ENCODE measurements at places on chromosomes 6 and 20.

DNA sequence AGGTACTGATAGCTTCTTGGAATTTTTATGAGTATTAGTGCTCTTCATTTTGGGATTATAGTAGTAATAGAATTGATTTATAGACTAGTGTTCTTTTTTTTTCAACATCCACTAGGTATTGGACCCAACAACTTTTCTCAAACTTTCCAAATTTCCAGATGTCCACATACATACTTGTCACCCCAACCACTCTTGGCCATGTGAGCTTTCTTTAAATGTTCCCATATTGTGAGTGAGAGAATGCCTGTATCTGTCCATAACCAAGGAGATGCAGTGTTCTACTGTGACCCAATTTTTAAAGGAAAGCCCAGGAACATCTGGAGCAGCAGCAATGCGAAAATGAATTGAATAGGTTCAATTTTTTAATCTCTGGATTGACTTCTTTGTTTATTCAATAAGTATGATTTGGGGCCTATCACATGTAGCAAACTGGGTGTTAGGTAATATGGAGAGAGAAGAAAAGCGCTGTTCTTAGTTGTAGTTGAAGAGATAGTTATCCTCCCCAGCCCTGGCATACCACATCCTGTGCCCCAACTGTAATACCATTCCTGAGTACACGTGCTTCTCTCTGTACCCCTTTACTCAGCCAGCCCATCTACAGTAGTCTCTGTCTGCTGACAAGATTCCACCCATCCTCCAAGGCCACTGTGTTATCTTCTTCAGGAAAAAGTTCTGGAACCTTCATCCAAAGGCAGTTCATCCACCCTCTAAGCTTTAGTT is 116.8 kb upstream of the SUPT3H start:
- no peak for DNase-seq

GRCh38 chr6:155974811-155975323 is 519.2 kb upstream of the NOX3 start:
- DNase-seq, result no peak

GRCh38 chr20:23404196-23404595 is 17.1 kb downstream of the NAPB start:
- peak; percentile 50 for DNase-seq

GRCh38 chr6:168619560-168620314 is 178.8 kb downstream of the SMOC2 start:
- no peak for DNase-seq

GRCh38 chr6:155520078-155520477 is 64.4 kb upstream of the NOX3 start:
- DNase-seq, result no peak

DNA sequence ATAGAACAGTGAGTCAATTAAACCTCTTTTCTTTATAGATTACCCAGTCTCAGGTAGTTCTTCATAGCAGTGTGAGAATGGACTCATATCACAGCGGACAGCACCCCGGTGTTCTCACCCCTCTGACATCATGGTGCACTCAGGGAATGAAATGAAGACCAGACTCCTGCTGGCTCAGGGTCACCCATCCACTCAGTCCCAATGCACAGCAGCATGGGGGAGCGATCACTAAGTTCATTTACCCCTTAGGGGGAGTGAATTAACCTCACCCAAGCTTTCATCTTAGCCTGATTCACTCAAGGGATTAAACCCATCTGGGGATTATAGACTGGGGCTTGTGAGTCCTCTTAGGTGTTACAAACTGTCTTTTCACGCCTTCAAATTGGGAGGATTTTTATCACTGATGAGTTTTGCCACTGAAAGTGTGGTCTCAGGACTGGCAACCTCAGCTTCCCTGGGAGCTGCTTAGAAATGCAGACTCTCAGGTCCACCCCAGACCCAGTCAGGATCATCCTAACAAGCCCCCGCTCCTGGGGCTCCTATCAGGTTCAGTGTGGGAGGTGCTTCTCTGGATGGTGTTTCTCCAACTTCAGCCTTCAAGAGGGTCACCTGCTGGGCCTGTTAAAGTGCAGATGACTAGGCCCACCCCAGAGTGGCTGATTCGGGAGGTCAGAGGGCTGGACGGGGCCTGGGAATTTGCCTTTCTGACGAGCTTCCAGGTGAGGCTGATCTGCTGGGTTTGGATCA is 44.3 kb upstream of the FRMD1 start:
- no peak for DNase-seq

GRCh38 chr20:9903048-9903655 is 64.3 kb upstream of the PAK5 start:
- no peak for DNase-seq

DNA sequence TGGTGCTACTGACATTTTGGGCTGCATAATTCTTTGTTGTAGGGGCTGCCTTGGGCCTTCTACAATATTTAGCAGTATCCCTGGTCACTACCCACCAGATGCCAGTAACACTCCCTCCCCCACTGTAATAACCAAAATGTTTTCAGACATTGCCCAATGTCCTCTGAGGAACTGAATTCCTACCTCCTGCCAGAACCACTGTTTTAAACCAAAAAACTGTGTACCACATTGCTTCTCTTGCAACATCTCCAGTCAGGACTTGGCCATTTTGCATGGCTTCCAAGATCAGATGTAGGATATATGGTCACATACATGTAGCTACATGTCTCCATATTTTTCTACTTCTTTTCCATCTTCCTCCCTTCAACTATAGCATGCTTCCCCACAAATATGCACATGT is 97.4 kb upstream of the IFNGR1 start:
- DNase-seq, result no peak

GRCh38 chr20:12217382-12217781 is 299.7 kb downstream of the BTBD3 start:
- no peak for DNase-seq

- no peak for DNase-seq
Observed at GRCh38 chr6:20200761-20201630, 11.3 kb downstream of the MBOAT1 start.

DNA sequence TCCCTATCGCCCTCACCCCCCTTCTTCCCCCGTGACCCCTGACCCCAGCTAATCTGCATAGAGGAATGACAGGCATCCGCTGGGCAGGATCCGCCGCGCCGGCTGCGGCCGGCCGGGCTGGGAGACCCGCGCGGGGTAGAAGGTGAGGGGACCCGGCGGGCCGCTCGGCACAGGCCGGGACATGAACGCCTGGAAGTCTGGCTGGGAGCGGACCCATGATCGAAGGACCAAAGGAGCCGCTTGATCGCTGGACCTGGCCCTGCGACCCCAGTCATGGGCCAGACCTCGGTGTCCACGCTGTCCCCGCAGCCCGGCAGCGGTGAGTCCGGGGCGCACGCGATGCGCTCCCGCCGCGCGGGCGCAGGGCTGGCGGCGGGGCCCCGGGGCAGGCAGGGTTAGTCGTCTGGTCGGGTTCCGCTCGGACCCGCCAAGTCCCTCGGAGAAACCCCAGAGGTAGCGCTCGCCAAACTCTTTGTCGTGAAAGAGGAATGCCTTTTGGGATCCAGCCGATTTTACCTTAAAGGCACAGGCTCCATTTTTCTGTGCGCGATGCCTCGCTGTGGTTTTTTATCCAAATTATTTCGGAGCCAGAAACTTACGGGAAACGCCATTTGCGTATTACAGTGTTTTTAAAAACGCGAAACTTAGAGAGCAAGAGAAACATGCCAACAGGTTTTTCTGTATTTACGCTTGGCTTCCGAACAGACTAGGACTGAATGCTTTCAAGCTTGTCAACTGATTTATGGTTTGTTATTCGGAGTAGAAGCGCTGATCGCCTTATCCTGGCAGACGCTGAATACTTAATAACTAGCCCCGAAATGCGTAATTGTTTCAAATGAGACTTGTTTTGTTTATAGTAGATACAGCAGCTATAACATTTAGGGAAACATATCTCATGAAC is at the start of gene PHACTR2:
Gene PHACTR2 (plus strand): TSS at position 75 of the 901 bp plus-strand sequence. CDS start 199 bp downstream, at position 274.
- DNase-seq, result peak; percentile 79

GRCh38 chr6:164021589-164022250 is 607.2 kb downstream of the QKI start:
- no peak for DNase-seq

DNA sequence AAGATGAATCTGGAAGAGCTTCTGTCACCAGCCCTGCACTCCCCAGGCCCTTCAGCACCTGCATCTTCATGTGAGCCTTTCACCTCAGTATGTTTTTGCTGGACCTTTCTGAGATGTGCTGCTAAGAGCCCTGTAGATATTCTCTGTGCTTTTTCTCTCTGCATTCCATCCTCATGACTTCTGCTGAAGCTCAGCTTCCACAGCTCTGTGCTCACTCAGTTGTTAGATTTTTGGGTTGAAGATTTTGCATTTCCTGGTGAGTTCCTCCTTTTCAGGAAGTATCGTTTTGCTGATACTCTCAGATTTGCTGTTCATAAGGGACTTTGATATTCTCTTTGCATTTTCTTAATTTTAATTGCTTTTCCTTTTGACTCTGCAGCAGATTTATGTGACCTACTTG is 18.3 kb downstream of the KIAA1586 start:
- no peak for DNase-seq

- DNase-seq, result no peak
Observed at GRCh38 chr20:50699688-50700087, 8.3 kb upstream of the RIPOR3 start.

- no peak for DNase-seq
Observed at GRCh38 chr6:31353384-31353945, 3.5 kb downstream of the HLA-B start.

DNA sequence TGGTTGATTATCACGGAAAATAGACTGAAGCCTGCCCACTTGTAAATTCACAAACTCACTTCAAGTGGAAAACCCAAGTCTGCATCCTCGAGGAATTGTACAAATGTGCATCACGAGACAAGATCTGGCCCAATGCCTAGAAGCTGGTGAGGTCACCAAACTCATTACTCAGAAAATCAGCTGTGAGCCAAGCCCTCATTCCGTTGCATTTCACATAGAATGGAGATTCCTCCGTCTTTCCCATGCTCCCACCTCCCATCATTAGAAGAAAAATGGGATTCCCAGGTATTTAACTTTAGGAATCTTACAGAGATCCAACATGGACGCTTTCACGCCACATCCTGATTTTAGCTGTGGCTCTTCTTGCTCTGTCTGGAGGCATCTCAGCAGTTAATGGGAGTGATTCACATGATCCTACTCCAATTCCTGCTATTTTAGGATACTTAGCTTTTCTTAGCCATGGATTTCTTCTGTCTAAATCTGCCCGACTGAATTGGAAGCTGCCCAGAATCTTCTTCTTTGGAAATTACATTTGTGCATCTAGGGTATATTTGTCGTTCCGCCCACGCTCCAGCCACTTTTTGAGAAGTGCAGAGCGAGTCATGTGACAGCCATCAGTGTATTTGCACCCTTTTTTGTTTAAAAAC is 68.7 kb upstream of the STMND1 start:
- no peak for DNase-seq

- peak; percentile 83 for DNase-seq
Observed at GRCh38 chr6:20366082-20366830, 35.4 kb upstream of the E2F3 start.

DNA sequence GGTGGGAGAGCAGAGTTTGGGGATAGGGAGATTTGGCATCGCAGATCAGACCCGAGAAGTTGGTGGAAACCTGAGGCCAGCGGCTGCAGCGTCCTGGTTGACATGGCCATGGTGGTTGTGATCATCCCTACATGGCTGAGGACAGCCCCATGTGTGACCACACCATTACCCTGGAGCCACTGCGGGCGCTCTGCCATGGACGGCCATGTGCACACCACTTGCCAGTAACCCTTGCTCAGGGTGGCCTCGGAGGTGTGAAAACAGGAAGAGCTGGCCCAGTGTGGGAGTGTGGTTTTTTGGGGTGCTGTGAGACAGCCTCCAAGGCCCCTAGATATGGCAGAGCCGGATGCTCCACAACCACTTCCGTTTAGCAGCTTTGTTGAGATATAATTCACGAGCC is 64.4 kb downstream of the TMEM242 start:
- DNase-seq, result no peak

- no peak for DNase-seq
Observed at GRCh38 chr20:62846166-62846890, 15.3 kb downstream of the TCFL5 start.

DNA sequence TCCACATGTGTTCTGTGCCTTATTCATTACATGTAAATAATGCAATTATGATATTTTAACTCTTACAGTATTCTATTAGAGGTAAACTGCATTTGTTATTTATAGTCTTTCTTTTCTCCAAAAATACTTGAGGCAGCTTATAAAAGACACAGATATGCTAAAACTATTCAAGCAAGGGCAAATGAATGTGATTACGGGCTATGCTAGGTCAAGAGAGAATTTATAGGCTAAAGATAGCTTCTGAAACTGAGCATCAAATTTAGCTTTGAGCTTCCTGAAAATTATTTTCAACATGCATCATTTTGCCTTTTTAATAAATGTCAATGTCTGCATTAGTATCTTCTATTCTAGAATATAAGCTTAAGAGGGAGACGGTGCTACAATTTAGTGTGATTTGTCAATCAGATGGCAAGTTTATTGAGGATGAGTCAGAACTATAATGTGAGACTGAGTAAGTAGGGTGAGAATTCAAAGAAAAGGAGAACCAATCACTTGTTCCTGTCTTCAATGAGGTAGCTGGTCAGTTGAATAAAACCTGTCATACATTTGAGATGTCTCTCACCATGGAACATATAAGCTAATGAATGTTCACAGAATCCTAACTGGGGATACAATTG is 669.4 kb upstream of the CITED2 start:
- no peak for DNase-seq

- peak; percentile 92 for DNase-seq
Observed at GRCh38 chr20:25865715-25866656, 169.3 kb upstream of the ZNF337 start.

GRCh38 chr20:45902199-45902701 is 9.7 kb downstream of the PLTP start:
- no peak for DNase-seq

- no peak for DNase-seq
Observed at GRCh38 chr20:21124190-21124589, 1.7 kb upstream of the KIZ start.

GRCh38 chr6:96925290-96925687 is 761 bp downstream of the KLHL32 start:
- no peak for DNase-seq

DNA sequence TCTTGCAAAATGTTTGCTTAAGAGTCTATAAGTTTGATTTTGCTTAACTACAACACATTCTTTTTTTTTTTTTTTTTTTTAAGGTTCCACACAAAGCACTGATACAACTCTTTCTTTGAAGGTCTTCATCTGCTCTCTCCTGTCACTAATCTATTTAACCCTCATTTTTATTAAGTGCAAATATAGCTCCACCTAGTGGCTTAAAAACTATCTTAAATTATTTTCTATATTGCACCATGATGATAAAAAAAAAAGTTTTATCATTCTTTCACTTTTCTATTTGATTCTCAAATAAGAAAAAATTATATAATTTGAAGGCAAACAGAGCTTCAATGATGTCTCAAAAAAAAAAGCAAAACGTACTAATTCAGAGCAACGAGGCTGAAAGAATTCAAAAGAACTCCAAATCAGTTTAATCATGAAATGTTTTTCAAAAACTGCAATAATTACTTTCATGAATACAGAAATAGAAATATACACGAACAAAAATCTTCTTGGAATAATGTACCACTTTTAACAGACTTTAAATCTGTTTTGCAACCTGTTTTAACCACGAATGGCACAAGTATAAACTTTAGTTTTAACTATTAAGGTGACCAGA is 12.8 kb downstream of the ESF1 start:
- no peak for DNase-seq

- peak; percentile 60 for DNase-seq
Observed at GRCh38 chr20:24318569-24319352, 150.7 kb upstream of the SYNDIG1 start.

Measured in activated CD4-positive, alpha-beta T cell treated with anti-CD3 and anti-CD28 coated beads, Interleukin-2, amount 10 ng/mL, durations not matched to agents 24 days and 14 days (primary cell).